NCI-H187 treated with DMSO at 0.1 percent for 48 hours (cell line): ENCODE measurements at places on chromosomes 5 and 9.

DNA sequence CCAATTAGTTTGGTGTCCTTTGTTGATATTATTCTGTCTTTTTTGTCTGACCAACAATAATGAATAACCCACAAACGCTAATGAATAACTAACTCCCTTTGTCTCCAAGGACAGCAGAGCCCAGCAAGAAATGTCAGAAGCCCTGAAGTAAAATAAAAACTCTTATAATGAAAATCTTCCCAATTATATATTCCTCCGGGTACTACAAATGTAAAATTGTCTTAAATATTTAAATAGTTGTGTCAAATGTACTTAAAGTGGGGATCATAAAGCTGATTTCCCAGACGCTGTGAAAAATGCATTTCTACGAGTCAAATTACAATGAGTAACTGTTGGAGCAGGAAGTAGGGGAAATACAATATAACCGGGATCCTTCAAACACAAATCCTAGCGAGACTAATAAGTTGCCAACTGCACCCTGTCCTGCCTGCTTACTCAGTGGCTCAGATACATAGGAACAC, 22.3 kb downstream of the GLIS3 start:
- DNase-seq, result no peak

GRCh38 chr9:86546712-86547111, 192.5 kb upstream of the TUT7 start:
- no peak for DNase-seq

DNA sequence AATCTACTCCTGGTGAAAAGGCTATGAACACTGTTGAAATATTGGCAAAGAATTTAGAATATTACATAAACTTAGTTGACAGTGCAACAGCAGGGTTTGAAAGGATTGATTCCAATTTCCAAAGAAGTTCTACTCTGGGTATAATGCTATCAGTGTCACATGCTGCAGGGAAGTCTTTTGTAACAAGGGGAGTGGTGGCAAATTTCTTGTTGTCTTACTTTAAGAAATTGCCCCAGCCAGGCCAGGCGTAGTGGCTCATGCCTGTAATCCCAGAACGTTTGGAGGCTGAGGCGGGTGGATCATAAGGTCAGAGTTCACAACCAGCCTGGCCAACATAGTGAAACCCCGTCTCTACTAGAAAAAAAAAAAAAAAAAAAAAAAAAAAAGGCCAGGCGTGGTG, 86.3 kb upstream of the OTULINL start:
- no peak for DNase-seq

GRCh38 chr9:4985386-4986266, 554 bp downstream of the JAK2 start:
- DNase-seq, result no peak

DNA sequence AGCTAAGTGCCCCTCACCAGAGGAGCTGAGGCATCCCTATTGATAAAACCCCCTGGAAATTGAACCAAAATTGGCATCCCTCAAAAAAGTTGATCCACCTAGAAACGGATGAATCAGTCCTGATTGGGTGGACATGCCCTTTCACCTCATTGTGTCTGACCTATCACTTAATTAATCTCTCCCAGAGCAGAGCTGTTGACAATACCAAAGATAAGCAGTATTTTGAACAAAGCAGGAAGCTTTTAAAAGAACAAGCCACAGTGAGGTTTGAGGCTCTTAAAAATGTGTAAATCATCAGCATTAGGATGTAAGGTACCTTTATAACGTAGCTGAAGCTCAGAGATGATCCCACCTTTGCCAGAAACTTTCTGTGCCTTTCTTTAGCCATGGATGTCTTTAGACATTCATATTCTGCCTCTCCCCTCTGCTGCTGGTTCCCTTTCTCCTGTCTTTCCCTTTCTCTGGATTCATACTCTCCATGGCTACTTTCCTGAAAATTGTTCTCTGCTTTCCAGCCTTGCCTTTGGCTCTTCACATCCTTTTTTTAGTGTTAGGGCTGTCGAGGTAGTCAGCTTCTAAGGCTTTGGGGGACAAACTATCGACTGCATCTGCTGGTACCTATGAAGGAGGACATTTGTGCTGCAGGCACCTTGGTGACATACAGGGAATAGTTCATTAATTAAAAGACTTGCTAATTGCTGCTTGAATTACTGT, 7.8 kb upstream of the LHX2 start:
- DNase-seq, result no peak

DNA sequence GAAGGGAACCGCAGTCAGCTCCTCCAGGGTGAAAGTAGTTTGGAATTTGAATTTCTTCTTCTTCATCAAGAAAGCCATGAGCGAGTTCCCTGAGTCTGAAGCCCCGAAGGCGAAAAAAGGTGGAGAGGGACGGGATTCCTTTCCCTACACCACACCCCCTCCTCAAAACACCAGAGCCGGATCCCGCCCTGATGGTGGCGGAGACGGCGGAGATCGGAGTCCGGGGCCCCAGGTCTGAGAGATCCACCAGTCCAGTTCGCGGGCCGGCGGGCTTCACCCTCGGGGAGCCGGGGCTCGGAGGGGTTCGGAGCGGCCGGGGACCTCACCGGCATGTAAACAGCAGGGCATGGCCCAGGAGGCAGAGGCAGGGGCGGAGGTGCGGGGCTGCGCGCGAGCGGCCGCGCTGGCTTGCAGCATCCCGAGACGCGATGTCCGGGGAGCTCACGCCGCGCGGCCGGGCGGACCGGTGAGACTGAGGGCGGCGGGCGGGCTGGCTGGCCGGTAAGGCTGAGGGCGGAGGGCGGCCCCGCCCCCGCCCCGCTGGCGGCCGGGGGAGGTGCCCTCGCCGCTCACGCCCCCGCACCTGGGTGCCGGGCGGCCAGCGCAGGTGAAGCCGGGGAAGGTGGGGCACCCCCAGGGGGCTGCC, 606 bp downstream of the EEIG1 start:
- no peak for DNase-seq

GRCh38 chr5:72849546-72849945, 33.1 kb downstream of the TNPO1 start:
- DNase-seq, result no peak

GRCh38 chr5:112156211-112156610, 262.9 kb downstream of the EPB41L4A start:
- DNase-seq, result no peak

DNA sequence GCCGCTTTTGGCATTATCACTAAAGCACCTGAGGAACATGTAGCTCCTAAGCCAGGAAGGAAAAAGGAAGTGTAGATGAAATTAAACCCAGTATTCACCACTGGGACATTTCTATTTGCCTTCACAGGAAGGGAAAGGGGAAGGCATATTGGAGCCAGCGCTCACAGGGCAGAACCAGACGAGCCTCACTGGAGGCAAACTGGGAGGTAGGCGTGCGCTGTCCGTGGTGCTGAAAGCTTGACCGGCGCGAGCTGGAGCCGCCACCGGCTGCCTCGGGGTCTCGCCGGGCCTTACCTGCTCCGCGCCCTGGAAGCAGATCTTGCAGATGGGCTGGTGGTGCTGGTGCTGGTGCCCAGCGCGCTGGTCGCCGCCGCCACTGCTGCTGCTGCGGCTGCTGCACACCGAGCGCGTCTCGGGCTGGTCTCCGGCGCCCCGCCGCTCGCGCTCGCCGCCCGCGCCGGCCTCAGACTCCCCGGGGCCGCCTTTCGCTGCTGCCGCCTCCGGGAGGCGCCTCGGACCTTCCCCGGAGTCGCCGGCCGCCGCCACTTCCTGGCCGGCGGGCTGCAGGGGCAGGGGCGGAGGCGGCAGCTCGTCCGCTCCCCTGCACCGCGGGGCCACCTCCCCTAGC, 732 bp downstream of the MARCHF11 start:
- DNase-seq, result no peak

- no peak for DNase-seq
Observed at GRCh38 chr9:88792502-88792901, 198.8 kb upstream of the S1PR3 start.

- no peak for DNase-seq
Observed at GRCh38 chr9:14260101-14260500, 53.8 kb downstream of the NFIB start.
